ENCODE measurements at places on chromosomes 3 and 15.

- no peak for DNase-seq
Observed at GRCh38 chr15:94674296-94674695, 442.9 kb downstream of the MCTP2 start.

DNA sequence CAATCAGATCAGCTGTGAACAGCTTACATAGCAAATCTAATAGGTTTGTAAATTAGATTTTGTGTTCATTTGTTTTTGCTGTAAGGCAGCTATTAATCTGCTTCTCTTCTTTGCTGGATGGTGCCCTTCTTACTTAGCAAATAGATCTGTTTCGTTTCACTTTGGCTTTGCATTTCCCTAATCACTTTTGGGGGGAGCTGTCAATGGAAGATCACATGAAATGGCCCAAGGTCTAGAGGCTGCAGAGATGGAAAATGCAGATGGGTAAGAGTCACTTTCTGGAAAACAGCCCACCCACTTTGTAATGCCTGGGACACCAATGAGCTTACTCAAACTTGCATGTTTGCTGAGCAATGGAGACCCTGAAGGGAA, 36.4 kb downstream of the ST8SIA2 start:
- DNase-seq: no peak

DNA sequence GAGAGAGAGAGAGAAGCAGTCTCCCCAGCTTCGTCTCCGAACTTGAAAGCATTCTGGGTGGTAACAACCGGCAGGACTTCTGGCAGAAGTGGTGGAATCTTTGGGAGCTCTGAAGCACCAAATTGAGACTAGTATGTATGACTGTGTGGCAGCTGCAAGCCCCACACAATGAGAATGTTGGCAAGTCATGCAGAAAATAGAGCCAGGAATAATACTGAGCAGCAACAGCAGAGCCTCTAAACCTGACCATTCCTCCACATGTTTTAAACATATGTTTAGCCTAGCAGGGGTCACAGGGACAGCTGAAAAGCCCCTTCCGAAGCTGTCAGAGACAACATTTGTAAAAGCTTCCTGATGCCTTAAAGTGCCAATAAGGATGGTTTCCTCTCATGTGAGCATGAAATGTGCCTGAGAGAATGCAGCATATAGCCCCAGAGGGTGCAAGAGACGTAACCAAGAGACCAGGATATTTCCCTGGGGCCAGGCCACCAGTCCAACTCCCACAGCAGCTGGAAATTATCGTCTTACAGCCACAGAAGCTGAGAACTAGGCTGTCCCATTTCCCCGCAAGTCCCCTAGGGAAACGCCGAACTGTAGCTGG, 178.6 kb upstream of the CCDC54 start:
- DNase-seq: no peak

- peak; percentile 53 for DNase-seq
Observed at GRCh38 chr3:184361932-184362667, 590 bp downstream of the POLR2H start.

DNA sequence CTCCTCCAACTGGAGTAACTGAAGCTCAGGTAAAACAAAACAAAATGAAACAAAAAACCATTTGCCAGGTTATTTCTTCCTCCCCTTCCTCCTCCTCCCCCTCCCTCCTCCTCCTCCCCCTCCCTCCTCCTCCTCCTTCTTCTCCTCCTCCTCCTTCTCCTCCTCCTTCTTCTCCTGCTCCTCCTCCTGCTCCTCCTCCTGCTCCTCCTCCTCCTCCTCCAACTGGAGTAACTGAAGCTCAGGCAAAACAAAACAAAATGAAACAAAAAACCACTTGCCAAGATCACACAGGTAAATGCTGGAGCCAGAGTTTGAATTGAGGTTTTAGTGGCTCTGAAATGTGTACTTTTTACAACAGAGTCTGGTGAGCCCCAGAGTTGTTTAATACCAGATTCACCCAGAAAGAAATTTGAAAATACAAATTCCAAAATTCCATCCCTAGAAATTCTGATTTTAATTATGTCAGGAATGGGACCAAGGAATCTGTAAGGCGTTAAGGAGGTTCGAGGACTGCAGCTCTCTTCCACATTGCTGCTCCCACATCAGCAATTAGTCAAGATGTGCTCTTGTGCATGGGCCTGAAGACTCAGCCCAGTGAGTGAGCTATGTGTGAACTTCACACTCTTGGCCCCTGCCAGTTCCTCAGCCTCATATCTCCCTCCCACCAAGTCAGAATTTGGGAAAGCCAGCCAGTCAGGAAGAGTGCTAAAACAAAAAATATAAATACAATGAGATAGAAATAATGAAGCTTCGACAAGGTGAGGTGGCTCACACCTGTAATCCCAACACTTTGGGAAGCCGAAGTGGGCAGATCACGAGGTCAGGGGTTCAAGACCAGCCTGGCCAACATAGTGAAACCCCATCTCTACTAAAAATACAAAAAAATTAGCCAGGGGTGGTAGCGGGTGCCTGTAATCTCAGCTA, 31.6 kb upstream of the ZNF770 start:
- no peak for DNase-seq

DNA sequence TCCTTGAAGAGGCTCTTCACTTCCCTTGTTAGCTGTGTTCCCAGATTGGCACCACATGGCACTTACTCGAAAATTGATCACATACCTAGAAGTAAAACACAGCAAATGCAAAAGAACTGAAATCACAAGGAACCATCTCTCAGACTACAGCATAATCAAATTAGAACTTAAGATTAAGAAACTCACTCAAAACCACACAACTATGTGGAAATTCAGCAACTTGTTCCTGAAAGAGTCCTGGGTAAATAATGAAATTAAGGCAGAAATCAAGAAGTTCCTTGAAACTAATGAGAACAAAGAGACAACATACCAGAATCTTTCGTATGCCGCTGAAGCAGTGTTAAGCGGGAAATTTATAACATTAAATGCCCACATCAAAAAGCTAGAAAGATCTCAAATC, 566.3 kb upstream of the TGFBR2 start:
- no peak for DNase-seq

DNA sequence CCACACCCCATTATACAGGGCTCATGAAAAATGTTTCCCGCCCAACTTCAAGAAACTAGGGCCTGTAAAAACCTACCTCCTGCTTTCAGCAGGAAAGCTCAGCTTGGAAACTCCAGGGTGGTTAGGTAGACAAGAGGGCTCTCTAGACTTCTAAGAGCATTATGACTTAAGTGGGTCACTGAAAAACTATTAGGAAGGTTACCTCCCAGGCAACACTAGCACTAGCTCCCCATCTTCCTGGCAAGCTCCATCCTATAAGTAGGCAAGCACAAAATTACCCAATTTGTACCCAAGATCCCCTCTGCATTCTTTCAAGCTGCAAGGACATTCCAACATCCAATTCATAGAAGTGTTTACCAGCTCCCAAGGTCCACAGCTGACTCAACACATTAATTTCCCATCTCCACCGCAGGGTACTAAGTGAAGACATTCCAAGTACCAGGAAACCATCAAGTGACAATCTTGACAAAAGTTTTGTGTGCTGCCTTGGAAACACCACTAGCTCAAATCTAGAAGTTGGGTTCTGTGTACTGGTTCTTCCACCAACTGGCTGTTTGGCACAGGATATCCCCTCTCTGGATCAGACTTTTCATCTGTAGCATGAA, 46.9 kb downstream of the WNT5A start:
- DNase-seq: no peak

DNA sequence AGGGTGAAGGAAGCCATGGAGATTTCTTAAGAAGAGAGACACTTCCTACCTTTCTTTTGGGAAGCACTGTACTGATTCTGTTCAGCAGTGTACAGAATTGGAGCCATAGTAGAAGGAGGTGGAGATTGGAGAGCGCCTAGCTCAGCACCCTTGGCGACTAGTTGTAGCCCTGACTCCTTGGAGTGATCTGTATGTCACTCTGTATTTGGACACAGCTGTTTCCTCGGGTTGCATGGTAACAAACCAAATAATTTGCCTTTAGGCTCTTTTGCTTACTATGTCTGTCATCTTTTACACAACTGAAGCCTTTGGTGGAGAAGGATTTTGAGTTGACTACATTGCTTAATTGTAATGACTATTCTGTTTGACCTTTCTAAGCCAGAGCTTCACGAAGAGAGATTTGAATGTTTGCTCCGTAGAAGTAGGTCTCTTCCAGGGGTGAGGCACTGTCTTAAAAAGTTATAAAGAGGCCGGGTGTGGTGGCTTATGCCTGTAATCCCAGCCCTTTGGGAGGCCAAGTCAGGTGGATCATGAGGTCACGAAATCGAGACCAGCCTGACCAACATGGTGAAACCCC, 77.1 kb downstream of the AKAP13 start:
- no peak for DNase-seq

DNA sequence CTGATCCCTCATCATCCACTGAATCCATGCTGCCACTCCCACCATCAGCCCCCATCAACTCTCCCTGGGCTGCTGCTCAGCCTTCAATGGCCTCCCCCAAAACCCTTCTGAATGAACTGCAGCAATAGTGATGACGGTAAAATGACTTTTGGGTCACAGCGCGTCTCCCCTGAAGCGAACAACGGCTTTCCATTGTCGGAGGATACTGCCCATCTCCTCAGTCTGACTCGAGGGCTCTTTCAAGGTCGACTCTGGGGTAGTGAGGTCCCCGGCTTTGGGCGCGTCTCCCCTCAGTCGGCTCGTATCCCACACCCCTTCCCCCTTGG, 57.2 kb upstream of the ZBTB38 start:
- DNase-seq: no peak

DNA sequence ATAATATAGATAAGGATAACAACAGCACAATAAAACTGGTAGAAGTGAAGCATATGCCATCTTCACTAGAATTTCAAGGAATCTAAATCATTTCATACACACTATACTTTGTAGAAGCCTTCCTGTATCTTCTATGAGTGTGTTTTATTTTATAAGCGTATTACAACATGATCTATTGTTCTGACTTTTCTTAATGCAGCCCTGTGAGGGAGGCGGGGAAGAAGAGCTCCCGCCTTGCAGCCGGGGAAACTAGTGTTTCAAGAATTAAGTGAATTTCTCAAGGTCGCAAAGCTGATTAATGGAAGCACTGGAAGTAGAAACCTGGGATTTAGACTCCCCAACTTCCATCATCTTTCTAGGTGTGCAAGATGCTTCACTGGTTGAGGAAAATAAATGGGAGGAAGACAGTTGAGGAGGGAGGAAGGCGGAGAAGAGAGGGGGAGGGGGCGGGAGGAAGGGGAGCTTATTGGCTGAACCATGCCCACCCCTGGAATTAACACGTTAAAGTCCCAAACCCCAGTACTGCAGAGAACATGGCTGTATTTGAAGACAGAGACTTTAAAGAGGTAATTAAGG, 32.9 kb downstream of the VGLL4 start:
- DNase-seq: no peak

- no peak for DNase-seq
Observed at GRCh38 chr15:71332431-71333004, 217.2 kb downstream of the THSD4 start.

- DNase-seq: no peak
Observed at GRCh38 chr3:14862661-14863230, 44.0 kb downstream of the FGD5 start.

DNA sequence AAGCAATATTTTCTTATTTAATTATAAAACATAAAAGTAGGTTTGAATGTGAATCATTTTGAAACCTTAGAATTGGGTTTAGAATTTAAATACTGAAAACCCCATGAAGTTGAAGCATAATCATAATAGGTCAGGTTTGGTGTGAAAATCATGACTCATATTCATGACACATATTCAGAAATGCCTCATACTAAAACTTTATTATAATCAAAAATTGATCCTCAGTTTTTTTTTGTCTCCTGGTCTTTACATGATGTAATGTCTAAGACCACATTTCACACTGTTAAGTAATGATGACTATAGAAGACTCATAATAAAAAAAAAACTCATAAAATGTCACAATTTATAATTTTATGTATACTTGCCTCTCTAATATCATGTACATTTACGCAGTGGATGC, 190.4 kb downstream of the FOXP1 start:
- DNase-seq: no peak

DNA sequence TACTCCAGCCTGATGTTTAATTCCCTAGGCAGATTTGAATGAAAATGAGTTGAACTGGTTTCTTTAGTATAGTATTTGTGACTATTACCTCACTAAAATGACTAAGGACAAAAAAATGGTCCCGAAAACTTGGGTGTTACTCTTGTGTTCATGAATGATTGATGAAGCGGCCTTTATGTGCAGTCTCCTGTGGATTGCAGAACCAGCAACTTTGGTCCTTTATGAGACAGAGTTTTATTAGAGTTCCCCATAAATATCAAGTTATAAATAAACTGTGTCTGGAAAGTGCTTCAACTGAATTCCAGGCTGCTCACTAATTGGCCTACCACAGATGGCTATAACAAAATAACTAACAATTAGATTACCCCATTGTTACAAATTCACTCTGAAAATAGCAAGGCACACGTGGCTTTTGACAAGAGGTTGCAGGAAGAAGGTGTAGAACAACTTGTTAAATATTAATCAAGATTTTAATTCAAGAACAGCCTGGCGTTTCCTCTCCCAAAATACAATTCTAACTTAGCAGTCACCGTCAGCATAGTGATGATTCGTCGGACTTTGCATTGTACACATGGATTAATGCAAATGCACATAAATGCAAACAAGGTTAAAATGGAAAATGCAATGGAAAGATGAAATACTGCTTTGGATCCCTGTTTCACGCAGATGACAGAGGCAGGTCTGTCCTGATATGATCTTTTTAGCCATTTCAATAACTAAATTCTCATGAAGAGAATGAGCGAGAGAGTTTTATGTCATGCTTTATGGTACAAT, 567.3 kb upstream of the ZNF717 start:
- no peak for DNase-seq

- DNase-seq: no peak
Observed at GRCh38 chr15:48427960-48428547, 96.8 kb downstream of the DUT start.

GRCh38 chr3:82736696-82737277, 975.3 kb upstream of the GBE1 start:
- DNase-seq: no peak

DNA sequence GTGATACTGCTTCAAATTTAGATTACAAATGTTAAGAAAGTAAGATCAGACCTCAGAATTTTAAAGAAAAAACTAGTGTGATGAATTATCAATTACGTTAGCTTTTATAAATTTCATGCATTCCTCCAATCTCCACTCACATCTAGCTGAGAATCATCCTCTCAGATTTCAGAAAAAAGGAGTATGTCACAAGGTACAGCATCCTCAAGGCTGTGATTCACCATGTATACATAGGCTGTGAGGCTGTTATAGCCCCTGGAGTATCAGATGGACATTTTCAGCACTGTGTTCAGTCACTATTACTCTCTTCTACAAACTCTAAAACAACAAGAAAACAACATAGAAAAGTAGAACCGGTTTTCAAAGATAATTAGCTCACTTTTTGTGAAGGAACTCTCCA, 214.4 kb downstream of the PCCB start:
- DNase-seq: no peak

- DNase-seq: no peak
Observed at GRCh38 chr15:39558421-39558820, 22.5 kb upstream of the THBS1 start.

- peak; percentile 53 for DNase-seq
Observed at GRCh38 chr15:85044251-85044853, 62.7 kb downstream of the PDE8A start.

DNA sequence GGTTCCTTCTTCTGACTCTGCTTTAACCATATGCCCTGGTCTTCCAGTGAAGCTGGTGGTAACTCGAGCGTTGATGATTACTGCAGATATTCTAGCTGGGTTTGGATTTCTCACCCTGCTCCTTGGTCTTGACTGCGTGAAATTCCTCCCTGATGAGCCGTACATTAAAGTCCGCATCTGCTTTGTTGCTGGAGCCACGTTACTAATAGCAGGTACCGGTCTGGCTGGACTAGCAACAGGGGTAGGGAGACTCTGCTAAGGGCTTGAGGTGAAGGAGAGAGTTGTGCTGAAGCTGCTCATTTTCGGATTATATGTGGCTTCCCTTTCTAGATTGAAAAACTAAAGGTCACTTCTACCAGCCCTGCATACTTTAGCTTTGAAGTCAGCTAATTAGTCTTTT, 16.8 kb downstream of the CLDN16 start:
- DNase-seq: no peak

Data from activated CD4-positive, alpha-beta memory T cell treated with anti-CD3 and anti-CD28 coated beads, Interleukin-2, amount 10 ng/mL, durations not matched to agents 7 days and 5 days (primary cell).